ENCODE measurements at places on chromosomes 5 and 9. TPM values are rescaled to one million over a fixed set of nuclear protein-coding genes. Genes with fewer than 3 reads are reported as not detected.

Gene GRIA1
- total RNA-seq = not detected

Gene CHD1
- 104 TPM for total RNA-seq

Gene MCC
- total RNA-seq = 35.5 TPM

Gene POLR3G
- total RNA-seq = 4.9 TPM

Gene GDF9
- total RNA-seq = not detected

Gene GMCL2
- total RNA-seq = not detected

Gene PCDHA7
- 0.19 TPM for total RNA-seq

Gene BTNL3
- total RNA-seq = not detected

Gene SIT1
- total RNA-seq = not detected

Gene ANKRD20A1
- total RNA-seq = 1.7 TPM

Gene CDO1
- 3.3 TPM for total RNA-seq

Gene FGD3
- 0.17 TPM for total RNA-seq

Gene TMEM141
- 47.9 TPM for total RNA-seq

Gene APC
- 80.0 TPM for total RNA-seq

Gene CACNA1B
- total RNA-seq = 0.09 TPM

Gene N4BP3
- 43.9 TPM for total RNA-seq

Gene FRMD3
- total RNA-seq = 6.1 TPM

Gene CERCAM
- 25.4 TPM for total RNA-seq

Gene PCDHA3
- 0.17 TPM for total RNA-seq

Gene COL5A1
- 8.0 TPM for total RNA-seq

Gene LCN6
- total RNA-seq = 0.68 TPM

Gene CTNND2
- total RNA-seq = not detected

Gene CAMK2A
- total RNA-seq = not detected

Gene GGTA1
- 8.7 TPM for total RNA-seq

Gene SPRY4
- total RNA-seq = 5.5 TPM

Gene SLC22A4
- 4.7 TPM for total RNA-seq

Gene EGFL7
- total RNA-seq = 768 TPM

Gene PTGR1
- 27.6 TPM for total RNA-seq

Gene ACOT12
- total RNA-seq = not detected

Gene ARL14EPL
- not detected for total RNA-seq

Gene PCDHGB1
- total RNA-seq = 1.4 TPM

Gene FAM221B
- total RNA-seq = not detected

Gene POU5F2
- 1.2 TPM for total RNA-seq

Gene SEMA5A
- total RNA-seq = 0.17 TPM

Gene FBN2
- 0.79 TPM for total RNA-seq

Gene ZNF883
- 0.60 TPM for total RNA-seq

Gene TNFSF15
- 2.0 TPM for total RNA-seq

Gene AQP7
- total RNA-seq = not detected

Gene CDC26
- total RNA-seq = 67.9 TPM

Gene PBX3
- total RNA-seq = 10.2 TPM

Gene PPIC
- 38.6 TPM for total RNA-seq

Gene FBP2
- total RNA-seq = not detected

Gene SPATA31A3
- total RNA-seq = not detected

Gene TAF11L5
- not detected for total RNA-seq

Gene ENTPD8
- total RNA-seq = 0.34 TPM

Gene CAST
- total RNA-seq = 204 TPM

Gene TNPO1
- 624 TPM for total RNA-seq

Gene MAPKAP1
- total RNA-seq = 82.5 TPM

Gene RNF183
- total RNA-seq = not detected

Gene TSSK1B
- total RNA-seq = not detected

Gene SLC45A2
- 0.09 TPM for total RNA-seq

Gene AHRR
- 13.4 TPM for total RNA-seq

Gene PCDHA12
- total RNA-seq = 0.17 TPM

Gene SPATA31D4
- total RNA-seq = not detected

Data from dermis blood vessel endothelial cell (primary cell).